IPS-NIHi11 (cell line): ENCODE measurements at places on chromosomes 6 and 20.

DNA sequence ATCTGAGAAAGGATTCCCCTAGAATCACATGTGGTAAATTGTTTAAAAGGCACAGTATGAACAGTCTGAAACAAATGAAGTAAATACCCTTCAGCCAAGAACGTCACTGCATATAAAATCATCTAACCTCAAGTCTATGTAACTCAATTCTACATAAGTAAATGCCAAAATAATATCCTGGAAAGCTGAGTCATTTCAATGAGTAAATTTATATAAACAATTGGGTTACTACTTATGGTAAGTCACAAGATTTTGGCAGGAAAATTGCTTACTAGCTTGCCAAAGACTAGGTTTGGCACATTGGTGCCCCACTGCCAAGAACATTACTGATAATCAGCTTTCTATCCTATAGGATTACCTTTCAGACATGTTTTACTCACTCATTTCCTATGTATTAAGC is 8.4 kb downstream of the GMDS start:
- DNase-seq = no peak

DNA sequence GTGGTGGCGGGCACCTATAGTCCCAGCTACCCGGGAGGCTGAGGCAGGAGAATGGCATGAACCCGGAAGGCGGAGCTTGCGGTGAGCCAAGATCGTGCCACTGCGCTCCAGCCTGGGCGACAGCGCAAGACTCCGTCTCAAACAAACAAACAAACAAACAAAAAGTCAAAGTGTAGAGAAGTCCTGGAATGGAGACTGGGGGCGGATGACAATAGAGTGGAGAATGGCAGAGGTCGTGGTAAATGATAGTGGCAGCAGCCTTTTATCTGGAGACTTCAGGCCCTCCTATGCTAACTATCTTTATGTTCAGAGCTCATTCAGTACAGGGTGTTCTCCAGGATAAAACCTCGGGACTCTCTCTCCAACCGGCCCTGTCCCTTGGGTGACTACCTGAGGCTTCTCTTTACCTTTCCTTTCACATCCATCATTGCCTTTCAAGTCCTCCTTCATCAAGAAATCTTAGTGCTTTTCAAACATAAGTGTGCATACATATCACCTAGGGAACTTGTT is 1.4 kb upstream of the FKBPL start:
- DNase-seq = no peak

GRCh38 chr6:2429032-2429431 is 183.6 kb upstream of the GMDS start:
- DNase-seq = no peak

DNA sequence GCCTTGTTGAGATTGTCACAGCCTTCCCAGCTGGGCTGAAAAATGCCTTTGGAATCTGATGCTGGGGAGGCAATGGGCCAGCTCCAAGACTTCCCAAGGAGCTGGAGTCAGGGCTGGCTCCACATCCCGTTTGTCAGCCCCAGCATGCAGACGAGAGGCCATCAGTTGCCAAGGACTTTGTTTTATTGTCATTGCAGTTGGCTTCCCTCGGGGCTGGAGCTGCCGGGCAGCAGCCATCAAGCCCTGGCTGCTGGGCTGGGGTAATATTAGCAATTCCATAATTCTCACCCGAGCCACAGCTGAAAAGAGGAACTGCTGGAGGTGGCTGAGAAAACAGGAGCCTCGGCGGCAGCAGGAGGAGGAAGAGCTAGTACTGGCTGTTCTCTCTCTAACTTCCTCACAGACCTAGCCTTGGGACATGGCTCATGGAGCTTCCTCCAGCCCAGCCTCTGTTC is 182.5 kb downstream of the CDC5L start:
- no peak for DNase-seq

DNA sequence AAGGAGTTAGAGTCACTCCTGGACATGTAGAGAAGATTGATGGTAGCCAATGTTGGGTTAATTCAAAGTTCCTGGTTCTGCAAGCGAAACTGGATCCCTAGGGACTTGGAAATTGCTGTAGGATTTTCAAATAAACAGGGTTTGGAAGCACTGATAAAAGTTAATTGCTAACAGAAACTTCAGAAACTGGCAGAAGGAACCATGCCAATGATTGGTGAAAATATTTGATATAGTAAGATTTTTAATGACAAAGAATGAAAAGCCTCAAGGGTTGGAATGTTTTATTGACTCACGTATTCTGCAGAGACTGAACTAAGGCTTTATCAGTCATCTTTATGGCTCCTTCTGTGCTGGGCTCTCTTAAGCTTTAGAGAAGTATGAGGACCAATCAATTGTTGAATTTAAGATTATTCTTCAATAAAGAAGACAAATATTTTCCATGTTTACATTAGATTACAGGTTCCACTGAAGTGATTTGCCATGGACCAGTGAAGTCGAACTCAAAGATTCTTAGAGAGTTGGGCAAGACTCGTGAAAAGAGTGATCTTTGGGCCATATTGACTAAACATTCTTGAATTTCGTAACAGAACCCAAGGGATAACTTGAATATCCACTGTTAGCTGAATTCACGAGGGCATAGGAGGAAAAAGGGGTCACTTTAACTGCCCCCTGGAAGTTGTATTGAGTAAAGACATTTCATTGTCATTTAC is 371.4 kb downstream of the HDGFL1 start:
- DNase-seq = no peak

GRCh38 chr20:35823937-35824336 is 52.1 kb downstream of the PHF20 start:
- no peak for DNase-seq

DNA sequence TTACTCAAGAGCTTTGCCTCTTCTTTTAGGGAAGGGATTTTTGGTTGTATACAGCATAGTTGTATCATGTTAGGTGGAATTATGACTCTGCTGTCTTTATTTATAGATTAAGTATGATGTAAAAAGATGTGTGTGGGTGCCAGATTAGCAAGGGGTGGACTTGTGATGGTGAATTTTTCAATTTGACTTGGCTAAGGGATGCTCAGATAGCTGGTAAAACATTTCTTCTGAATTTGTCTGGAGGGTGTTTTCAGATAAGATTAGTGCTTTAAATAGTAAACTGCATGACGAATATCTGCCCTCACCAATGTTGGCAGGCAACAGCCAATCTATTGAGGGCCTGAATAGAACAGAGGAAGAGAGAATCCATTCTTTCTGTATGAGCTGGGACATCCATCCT is 173.3 kb upstream of the TNFAIP3 start:
- no peak for DNase-seq

- DNase-seq = no peak
These were observed 299.9 kb downstream of the EYA4 start for GRCh38 chr6:133541040-133541439.
